Endothelial cell (in vitro differentiated cells): ENCODE measurements at places on chromosomes 11 and 22. TPM values are rescaled to one million over a fixed set of nuclear protein-coding genes. Genes with fewer than 3 reads are reported as not detected.

Gene PHOX2A
- not detected for total RNA-seq

GRCh38 chr11:68655406-68655805, 28.9 kb upstream of the GAL start:
- H3K27me3 ChIP-seq, result peaks cover 8% of the 10 kb centered on the region
- H3K4me1 ChIP-seq, result no peaks in the 10 kb centered on the region
- H3K27ac ChIP-seq, result no peak overlapping the region

Gene DBX1
- total RNA-seq, result not detected

Gene TSGA10IP
- total RNA-seq, result not detected

DNA sequence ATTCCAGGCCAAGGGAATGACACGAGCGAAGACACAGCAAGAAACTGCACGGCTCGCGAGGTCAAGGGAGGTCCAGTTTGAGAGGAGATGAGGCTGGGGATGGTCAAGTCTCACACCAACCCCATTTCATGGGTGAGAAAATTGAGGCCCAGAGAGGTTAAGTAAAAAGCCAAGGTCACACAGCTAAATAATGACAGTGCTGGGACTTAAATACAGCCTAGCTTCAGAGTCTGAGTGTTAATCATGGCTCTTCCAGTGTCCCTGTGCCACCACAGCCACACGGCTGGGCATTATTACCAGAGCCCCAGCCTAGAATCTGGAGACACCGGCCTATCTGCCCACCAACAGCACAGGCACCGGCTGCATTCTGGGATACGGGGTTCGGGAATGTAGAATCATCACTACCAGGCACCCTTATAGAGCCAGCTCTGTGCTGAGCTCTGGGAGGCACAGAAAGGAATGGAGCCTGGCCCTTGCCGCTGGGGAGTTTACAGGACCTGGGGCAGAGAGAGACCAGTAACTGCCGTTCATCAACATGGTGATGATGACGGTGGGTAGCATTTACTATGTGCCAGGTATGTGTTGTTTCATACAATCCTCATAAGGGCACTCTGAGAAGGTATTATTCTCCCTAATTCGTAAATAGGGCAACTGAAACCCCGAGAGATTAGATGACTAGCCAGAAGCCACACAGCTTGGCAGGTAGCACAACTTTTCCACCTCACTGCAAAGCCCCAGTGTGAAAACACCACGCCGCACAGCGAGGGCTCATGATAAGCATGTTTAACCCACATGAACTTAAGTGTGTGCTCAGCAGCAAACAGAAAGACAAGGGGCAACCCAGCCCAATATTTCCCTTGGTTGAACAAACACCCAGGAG, 51.8 kb downstream of the CD6 start:
- H3K27me3 ChIP-seq, result peaks cover 19% of the 10 kb centered on the region
- H3K4me3 ChIP-seq, result no peak overlapping the region
- H3K27ac ChIP-seq, result no peak overlapping the region
- peaks cover 31% of the 10 kb centered on the region for H3K4me1 ChIP-seq

Gene THY1
- 526 TPM for total RNA-seq

DNA sequence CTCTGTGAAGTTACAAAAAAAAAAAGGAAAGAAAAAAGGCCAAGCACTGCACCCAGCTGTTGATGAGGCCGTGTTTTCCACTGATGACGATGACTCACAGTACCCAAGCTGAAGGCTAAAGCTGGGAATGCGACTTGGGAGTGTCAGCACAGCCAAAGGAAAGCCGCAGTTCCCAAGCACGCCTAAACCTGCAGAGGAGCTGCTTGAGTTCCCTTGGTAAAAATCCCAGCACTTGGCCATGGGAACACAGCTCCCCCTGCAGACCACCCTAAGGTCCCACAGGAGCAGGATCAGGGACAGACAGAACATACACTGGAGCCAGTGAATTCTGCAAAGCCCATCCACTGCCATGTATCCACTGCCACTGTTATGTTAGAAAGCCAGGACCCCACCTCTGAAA, 39.9 kb downstream of the SERGEF start:
- no peaks in the 10 kb centered on the region for H3K4me1 ChIP-seq
- no peaks in the 10 kb centered on the region for H3K27me3 ChIP-seq
- no peak overlapping the region for H3K4me3 ChIP-seq
- H3K36me3 ChIP-seq, result peaks cover 5% of the 10 kb centered on the region
- peak; percentile 67 for DNase-seq

DNA sequence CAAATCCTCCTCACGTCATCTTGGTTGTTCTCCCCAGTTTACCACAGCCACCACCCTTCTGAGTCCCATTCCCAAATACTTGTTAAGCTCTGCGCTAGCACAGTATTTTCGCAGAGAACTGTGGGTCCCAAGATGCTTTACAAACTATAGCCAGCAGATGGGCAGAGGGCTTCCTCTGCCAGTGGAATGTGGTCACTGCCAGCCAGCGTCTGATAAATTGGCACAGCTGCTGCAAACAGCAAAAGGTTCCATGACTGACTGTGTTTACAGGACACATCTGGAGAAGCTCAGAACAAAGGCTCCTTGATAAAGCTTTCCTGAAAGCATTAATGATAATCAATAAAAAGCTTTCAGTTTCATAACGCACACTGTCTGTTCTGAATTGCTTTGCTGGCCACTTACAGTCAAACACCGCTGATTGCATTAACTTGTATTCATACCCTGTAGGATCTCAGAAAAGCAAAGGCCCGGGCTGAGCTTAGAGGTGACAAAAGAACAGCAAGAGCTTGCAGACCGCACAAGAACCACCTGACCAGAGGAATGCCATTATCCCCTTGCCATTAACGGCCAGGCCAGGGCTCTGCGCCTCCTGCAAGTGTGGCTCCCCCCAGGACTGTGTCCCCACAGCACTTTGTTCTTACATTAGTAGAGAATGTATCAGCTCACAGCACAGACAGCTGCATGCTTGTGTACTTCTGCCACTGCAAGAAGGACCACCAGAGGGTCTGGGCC, 120.6 kb downstream of the MICAL3 start:
- H3K27ac ChIP-seq, result no peak overlapping the region
- no peak overlapping the region for H3K4me3 ChIP-seq
- H3K4me1 ChIP-seq, result peaks cover 19% of the 10 kb centered on the region
